ENCODE measurements at places on chromosomes 12 and 14. TPM values are rescaled to one million over a fixed set of nuclear protein-coding genes. Genes with fewer than 3 reads are reported as not detected.

DNA sequence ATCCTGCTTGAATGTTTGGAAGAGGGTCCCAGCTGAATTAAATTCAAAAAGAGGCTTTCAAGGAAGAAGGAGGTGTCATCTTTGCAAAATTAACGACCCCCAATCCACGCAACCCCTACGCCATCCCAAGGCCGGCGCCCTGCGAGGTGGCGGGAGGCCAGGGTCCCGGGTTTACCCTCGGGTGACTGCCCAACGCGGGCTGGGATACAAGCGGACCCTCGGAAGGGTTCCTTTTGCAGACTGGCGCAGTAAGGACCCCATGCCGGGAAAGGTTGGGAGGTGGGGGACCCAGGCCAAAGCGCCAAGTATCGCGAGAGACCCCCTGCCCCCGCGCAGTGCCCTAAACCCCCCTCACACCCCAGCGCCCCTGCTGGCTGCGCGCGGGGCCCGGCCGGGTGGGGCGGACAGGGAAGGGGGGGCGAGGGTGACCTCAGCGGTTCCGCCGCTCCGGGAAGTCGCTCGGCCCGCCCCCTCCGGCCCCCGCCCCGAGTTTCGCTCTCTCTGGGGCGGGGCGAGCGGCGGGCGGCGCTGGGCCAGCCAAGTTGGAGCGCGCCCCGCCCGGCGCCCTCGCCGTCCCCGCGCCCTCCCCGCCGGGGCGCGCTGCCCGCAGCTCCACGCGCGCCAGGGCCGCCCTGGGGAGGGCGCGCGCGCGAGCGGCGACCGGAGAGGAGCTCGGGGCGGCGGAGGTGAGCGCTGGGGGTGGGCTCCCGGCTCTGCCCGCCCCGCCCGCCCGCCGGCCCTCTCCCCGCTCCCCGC, 708 bp upstream of the ZBTB42 start:
- H3K27me3 ChIP-seq, result no peaks in the 10 kb centered on the region
- peak; percentile 95 for DNase-seq
- H3K4me3 ChIP-seq, result peak overlapping the region; percentile 55
- peaks cover 6% of the 10 kb centered on the region for H3K36me3 ChIP-seq
- H3K27ac ChIP-seq, result peak overlapping the region; percentile 84

The ANKLE2 gene
- total RNA-seq, result 54.3 TPM

- no peak for DNase-seq
- H3K36me3 ChIP-seq, result no peaks in the 10 kb centered on the region
- H3K27me3 ChIP-seq, result peaks cover 5% of the 10 kb centered on the region
- H3K4me3 ChIP-seq, result no peak overlapping the region
- peaks cover 5% of the 10 kb centered on the region for H3K4me1 ChIP-seq
Observed at GRCh38 chr12:67618303-67618702, 30.2 kb upstream of the DYRK2 start.

GRCh38 chr12:10182354-10183049, 3.7 kb downstream of the TMEM52B start:
- H3K27ac ChIP-seq, result no peak overlapping the region
- H3K27me3 ChIP-seq, result peaks cover 8% of the 10 kb centered on the region

GRCh38 chr12:128840862-128841468, 12.3 kb upstream of the GLT1D1 start:
- no peak for DNase-seq
- H3K4me3 ChIP-seq, result no peak overlapping the region
- H3K4me1 ChIP-seq, result no peaks in the 10 kb centered on the region
- H3K36me3 ChIP-seq, result no peaks in the 10 kb centered on the region
- H3K27ac ChIP-seq, result no peak overlapping the region
- peaks cover 30% of the 10 kb centered on the region for H3K27me3 ChIP-seq

- no peak overlapping the region for H3K27ac ChIP-seq
- H3K4me3 ChIP-seq, result no peak overlapping the region
Observed at GRCh38 chr14:20807304-20808161, 4.9 kb upstream of the RNASE1 start.

GRCh38 chr12:64383675-64384074, 6.9 kb downstream of the C12orf56 start:
- no peaks in the 10 kb centered on the region for H3K27me3 ChIP-seq
- DNase-seq, result no peak
- no peaks in the 10 kb centered on the region for H3K36me3 ChIP-seq
- H3K4me3 ChIP-seq, result no peak overlapping the region

- peak; percentile 96 for DNase-seq
- peaks cover 13% of the 10 kb centered on the region for H3K36me3 ChIP-seq
- peak within 1 kb of the TSS; percentile 82 for H3K27ac ChIP-seq
- peaks cover 7% of the 10 kb centered on the region for H3K4me1 ChIP-seq
- H3K4me3 ChIP-seq, result peak within 1 kb of the TSS; percentile 89
Observed at GRCh38 chr14:63543000-63543825, at the start of gene PPP2R5E. PPP2R5E (minus strand) TSS chr14:63543377; CDS start chr14:63539685, 3,692 bp downstream.

DNA sequence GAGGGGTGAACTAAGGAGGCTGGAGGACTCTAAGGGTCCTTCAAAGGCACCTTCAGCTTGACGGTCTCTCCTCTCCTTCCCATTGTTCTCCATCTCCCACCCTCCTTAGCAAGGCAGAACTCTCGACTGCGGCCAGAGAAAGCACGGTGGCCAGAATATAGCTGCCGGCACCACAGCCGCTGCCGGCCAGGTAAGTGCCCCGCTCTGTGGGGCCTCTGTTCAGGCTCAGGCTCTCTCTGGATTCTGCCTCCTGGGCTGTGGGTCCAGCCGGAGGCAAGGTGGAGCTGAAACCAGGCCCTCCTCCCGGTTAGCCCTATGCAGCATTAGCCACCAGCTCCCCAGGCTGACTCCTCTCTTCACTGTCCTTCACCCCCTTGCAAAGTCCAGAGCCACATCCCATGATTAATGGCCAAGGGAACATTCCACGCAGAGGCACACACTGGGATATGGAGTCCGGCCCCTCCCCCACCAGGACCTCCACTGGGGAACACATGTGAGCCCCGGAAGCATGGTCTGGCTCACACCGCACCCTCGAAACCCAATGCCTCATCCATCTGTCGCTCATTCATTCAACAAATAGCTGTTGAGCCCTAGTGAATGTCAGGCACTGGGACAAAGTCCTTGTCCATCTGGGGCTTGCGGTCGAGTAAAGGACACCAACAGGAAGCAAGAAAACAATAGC, 25.2 kb downstream of the LTBP2 start:
- no peaks in the 10 kb centered on the region for H3K4me1 ChIP-seq
- DNase-seq, result no peak
- no peak overlapping the region for H3K4me3 ChIP-seq
- H3K36me3 ChIP-seq, result no peaks in the 10 kb centered on the region
- H3K27me3 ChIP-seq, result peaks cover 17% of the 10 kb centered on the region

DNA sequence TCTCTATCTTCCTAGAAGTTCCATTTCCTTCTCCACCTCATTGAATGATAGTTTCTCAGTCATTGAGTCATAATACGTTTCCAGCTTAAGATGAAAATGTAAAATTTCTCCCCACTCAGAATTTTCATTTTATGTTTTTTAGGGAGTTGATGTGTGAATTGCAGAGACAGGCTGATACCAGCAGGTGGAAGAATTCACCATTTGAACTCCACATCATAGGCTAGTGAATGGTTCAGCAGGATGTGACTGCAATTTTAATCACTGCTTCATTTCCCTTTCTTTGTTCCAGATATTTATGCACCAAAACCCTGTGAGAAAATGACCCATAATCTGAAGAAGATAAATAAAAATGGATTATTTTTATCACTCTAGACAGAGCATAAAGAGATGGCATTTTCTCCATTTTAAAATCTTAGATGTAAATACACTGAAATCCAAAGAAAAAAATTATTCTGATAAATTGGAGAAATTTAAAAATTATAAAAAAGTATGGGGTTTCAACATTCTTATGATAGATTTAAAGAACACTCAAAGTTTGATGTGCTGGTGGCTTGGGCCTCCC, 10.6 kb upstream of the PYGL start:
- peak; percentile 30 for DNase-seq
- H3K27me3 ChIP-seq, result no peaks in the 10 kb centered on the region
- H3K36me3 ChIP-seq, result no peaks in the 10 kb centered on the region
- H3K4me1 ChIP-seq, result peaks cover 12% of the 10 kb centered on the region
- peak overlapping the region; percentile 91 for H3K27ac ChIP-seq

DNA sequence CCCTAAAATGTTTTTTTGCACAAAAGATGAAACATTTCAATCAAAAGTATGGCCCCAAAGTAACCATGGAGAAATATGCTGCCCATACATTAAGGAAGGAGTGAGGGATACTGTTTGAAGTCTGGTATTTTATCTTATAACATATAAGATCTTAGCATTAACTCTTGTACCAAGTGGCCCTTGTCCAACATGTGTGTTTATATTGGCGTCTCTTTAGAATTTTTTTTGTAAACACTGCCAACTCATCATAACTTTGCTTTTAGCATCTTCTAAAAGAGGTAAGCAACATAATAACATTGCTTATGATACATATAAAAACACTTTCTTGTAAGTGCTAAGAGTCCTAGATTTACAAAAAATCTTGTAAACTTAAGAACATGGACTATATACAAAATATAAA, 419.7 kb downstream of the ADAMTS20 start:
- H3K4me1 ChIP-seq, result no peaks in the 10 kb centered on the region
- no peak for DNase-seq
- no peaks in the 10 kb centered on the region for H3K27me3 ChIP-seq
- H3K4me3 ChIP-seq, result no peak overlapping the region

DNA sequence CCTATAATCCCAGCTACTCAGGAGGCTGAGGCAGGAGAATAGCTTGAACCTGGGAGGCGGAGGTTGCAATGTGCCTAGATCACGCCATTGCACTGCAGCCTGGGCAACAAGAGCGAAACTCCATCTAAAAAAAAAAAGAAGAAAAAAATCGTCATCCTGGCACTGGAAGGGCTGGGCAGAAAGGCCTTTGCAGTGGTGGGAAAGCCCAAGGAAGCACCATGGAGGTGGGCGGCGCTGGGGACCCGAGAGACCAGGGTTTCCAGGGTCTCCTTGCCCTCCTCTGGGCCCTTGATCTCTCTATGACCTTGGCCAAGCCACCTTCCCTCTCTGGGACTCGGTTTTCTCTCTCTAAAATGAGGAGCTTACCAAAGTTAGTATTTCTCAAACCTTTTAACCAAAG, 65.4 kb downstream of the LGMN start:
- H3K27me3 ChIP-seq, result no peaks in the 10 kb centered on the region
- no peaks in the 10 kb centered on the region for H3K4me1 ChIP-seq
- H3K36me3 ChIP-seq, result no peaks in the 10 kb centered on the region

DNA sequence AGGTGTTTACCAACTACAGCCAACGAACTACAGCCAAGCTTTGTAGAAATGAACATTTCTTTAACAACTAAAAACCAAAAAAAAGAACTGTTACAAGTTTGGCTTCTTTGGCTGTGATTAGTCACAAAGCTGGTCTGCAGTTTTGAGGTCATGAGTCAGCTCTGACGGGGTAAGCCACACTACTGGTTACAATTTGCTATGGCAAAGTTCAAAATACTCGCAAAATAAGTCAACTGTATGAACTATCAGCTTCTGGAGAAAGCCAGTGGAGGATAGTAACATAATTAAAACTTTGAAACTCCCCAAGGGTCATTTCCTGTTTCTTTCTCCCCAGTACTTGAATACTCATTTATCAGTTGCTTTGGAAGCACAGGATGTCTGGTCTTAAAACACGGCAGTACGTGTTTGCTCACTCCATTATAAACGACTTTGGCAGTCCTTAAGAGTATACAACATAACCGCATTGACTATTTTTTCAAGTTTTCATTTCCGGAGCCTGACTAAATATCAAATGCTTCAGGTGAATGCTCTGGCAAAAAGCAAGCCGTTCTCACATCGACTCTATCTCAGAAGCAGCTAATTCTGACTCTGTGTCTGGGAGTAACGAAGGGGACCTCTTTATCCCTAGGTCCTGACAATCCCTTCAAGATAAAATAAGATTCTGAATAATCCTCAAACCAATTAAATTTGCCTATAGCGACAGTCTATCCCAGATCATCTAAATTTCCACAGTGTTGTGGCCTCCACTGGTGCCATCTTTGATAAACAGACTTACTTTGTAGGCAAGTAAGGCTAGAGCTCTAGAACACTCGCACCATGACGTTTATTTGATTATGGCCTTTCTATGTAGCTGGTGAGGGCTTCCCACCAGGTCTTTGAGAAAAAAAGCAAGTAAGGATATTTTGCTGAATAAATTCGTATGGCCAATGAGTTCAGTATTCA, 10.6 kb downstream of the PHLDA1 start:
- H3K27ac ChIP-seq, result peak overlapping the region; percentile 44
- no peaks in the 10 kb centered on the region for H3K27me3 ChIP-seq
- no peak for DNase-seq

DNA sequence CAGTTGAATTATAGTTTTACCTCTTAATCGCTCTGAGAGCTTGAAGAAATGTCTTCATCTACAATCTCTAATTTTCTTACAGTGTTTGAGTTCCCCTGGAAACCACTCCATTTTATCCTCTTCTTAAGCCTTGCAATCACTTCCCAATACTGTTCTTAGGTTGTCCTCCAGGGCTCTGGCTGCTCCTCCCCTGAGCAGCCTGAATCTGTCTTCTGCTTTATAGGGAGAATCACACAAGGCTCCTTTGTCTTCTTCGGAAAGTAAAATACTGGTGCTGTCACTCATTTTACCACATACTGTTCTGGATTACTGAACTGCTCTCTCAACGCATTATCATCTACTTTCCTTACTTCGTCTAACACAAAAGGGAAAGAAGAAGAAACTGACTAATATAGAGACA, 133.7 kb downstream of the MDGA2 start:
- no peak overlapping the region for H3K4me3 ChIP-seq
- no peak overlapping the region for H3K27ac ChIP-seq
- no peaks in the 10 kb centered on the region for H3K4me1 ChIP-seq
- no peak for DNase-seq

The SDS gene
- total RNA-seq, result 0.22 TPM

GRCh38 chr14:38297681-38298080, 41.8 kb upstream of the CLEC14A start:
- H3K27ac ChIP-seq, result no peak overlapping the region
- no peaks in the 10 kb centered on the region for H3K4me1 ChIP-seq
- no peaks in the 10 kb centered on the region for H3K36me3 ChIP-seq
- no peaks in the 10 kb centered on the region for H3K27me3 ChIP-seq
- no peak for DNase-seq

The POLE2 gene
- total RNA-seq, result 34.6 TPM

DNA sequence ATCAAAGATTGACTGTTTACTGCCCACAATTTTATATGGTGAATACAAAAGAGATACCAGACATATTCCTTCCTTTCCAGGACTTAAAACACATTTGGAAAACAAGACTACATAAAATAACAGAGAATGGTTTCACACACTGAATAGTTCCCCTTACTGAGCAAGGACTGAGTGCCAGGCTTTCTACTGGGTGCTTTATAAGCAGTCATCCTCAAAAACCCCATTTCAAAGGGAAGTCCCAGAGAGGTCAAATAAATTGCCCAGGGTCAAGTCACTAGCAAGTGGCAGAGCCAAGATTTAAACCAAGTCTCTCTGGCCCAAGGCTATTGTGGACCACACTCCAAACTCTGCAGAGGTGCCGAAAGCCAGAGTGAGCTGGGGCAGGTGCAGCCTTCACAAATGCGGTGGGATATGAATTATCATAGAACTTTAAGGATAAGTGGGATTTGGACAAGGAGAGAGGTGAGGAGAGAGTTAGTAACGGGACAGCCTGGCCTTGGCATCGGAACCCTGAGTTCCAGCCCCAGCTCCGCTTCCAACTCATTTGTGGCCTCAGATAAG, 9.1 kb upstream of the RPAP3 start:
- no peak overlapping the region for H3K4me3 ChIP-seq
- no peak for DNase-seq
- H3K36me3 ChIP-seq, result no peaks in the 10 kb centered on the region
- peaks cover 4% of the 10 kb centered on the region for H3K4me1 ChIP-seq
